ENCODE measurements at places on chromosomes 7 and 10.

DNA sequence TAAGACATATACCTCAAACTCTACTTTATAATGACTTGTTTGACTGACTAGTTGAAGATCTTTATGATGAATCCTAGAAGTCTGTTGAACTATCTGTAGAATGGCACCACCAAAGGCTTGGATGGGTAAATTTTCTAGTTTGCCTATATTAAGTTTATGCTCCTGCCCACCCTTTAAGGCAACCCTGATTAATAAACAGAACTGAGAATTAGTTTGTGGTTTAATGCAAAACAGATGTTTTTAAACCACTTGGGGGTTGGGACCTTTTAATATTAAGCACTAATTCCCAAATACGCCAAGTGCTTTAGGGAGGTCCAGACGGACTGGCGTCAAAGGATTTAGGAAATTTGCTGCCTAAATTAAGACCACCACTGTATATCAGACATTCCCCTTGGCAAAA, 20.5 kb downstream of the SMNDC1 start:
- no peak for DNase-seq

GRCh38 chr10:76126607-76127527, 695.4 kb downstream of the LRMDA start:
- peak; percentile 56 for DNase-seq

DNA sequence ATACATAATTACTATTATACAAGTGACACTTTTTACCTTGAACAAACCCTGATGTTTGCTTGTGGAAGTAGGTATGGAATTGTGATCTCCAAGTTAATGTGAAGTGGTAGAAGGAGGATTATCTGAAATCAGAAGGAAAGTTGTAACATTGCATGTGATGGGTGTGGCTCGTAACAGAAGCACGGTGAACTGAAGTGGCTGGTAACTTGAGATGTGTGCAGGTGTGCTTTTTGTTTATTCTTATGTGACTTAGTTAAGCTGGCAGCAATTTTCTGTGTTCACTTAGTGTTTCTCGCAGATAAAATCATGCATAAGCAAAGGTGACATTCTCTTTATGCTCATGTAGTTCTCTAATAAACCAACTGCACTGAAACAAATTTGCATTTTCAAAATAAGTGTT, 82.3 kb downstream of the ZEB1 start:
- no peak for DNase-seq

GRCh38 chr7:12222889-12223579, 11.9 kb downstream of the TMEM106B start:
- DNase-seq, result no peak

- no peak for DNase-seq
Observed at GRCh38 chr10:132899751-132900065, 42.7 kb downstream of the CFAP46 start.

- DNase-seq, result no peak
Observed at GRCh38 chr10:112345202-112345601, 28.7 kb upstream of the ACSL5 start.

GRCh38 chr10:112230325-112230988, 46.9 kb upstream of the GPAM start:
- no peak for DNase-seq

DNA sequence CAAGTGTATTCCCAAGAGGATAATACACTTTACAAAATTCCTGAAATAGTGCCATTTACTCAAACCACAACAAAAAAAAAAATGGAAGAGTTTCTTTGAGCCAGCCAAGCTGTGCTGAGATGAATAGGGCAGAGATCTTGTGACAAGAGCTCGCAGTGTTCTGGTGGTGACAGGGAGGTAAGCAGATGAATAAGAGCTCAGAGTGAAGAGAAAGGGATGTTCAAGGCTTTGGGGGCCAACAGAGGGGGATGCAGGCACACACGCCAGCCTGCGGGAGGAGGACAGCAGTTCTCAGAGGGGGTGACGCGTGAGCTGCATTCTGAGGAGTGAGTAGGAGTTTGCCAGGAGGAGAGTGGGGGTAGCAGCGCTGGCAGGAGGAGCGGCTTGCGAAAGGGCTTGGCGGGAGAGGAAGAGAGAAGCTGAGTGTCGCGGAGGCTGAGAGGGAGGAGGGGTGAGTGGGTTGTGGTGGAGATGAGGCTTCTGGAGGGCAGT, 194.4 kb upstream of the IMMP2L start:
- DNase-seq, result peak; percentile 58

- no peak for DNase-seq
Observed at GRCh38 chr10:80691441-80691840, 153.7 kb downstream of the SH2D4B start.

GRCh38 chr7:95295397-95295796, 28.9 kb downstream of the PON1 start:
- no peak for DNase-seq

GRCh38 chr7:139673230-139673629, 104.6 kb downstream of the HIPK2 start:
- DNase-seq, result no peak

DNA sequence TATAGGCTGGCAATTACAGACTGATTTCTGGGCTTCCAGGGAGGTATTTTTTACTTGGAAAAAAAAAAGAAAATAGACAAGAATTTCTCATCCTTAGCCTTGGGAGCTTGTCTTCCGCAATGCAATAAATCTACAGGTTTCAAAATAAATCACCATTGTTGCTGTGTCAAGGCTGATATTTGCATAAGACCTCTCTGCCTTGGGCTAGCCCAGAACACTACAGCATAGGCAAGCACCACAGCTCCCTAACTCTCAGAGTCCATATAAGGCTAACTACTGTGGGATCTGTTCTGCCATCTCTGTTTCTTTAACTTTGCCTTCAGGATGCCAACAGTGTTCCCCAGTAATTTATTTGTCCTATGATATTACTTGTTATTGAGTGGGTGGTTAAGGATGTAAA, 64.4 kb downstream of the ZWINT start:
- DNase-seq, result no peak

GRCh38 chr7:30936650-30937245, 25.1 kb downstream of the AQP1 start:
- no peak for DNase-seq

GRCh38 chr7:142337054-142338001, 79.5 kb upstream of the PRSS58 start:
- no peak for DNase-seq

DNA sequence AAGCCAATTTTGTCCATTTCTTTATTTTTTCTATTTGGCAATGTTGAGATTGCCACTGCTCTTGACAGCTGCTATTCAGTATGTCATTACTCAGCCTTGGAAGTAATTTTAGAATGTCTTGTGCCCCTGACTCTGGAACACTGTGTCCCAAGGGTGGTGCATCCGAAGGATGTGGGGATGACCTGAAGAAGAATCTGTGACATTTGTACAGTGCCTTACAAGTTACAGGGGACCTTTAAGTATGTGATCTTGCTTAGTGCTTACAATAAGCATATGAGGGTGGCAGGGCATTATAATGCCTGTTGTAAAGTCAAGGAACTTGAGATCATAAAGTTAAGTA, 239.5 kb downstream of the REEP3 start:
- no peak for DNase-seq

DNA sequence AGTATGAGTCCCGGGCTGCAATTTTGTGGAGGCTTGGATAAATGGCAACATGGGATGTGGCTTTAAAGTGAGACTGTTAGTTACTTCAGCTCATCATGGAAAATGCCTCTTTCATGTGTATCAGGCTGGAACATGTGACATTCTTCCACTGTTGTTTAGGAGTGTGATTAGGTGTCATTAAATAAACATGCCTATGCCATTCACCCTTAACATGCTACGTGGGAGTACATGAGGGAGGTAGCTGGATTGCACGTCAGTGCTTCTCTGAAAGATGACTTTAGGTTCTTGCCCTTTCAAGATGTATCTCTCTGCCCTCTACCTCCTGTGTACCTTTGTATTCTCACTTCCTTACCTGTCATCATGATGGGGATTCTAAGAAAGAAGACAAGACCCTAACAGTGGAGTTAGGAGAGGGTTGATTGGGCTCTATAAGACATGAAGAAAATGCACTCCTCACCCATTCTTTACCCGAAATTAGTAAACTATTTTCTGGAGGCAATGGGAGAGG, 8.9 kb downstream of the AKR1E2 start:
- no peak for DNase-seq

- no peak for DNase-seq
Observed at GRCh38 chr7:6056616-6057015, 25.4 kb downstream of the ANKRD61 start.

GRCh38 chr7:523347-524336, 4.0 kb upstream of the PDGFA start:
- DNase-seq, result no peak

GRCh38 chr10:35433851-35434426, 97.6 kb downstream of the CCNY start:
- peak; percentile 81 for DNase-seq

- DNase-seq, result no peak
Observed at GRCh38 chr7:150372271-150373048, 3.8 kb downstream of the REPIN1 start.

DNA sequence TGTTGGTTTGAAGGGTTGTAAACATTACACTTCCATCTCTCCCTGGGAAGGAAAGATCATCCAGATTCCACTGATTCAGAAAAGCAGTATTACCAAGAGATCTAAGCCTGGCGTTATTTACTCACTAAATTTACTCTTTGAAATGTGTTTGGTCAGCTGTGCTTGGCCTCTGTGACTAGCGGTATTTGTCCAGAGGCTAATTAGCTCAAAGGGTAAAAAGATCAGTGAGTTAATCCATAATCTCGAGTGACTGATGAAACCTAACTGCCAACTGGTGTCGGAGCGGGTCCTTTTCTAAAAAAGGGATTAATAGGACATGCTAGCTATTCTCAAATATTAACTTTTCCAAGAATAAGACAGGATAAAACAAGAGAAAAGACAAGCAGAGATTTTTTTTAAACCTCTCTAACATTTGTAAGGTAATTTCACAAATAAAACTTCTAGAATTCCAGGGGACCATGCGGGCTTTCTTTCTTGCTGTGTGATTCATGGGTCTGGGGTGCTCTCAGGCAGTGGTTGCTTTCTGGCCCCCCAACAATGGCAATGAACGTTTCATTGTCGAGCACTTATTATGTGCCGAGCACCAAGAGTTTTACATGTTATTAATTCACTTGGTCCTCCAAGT, 247.3 kb upstream of the AOAH start:
- DNase-seq, result no peak

- DNase-seq, result no peak
Observed at GRCh38 chr7:45882465-45882810, 5.8 kb upstream of the IGFBP1 start.

GRCh38 chr10:125531465-125531864, 151.5 kb downstream of the TEX36 start:
- DNase-seq, result no peak

DNA sequence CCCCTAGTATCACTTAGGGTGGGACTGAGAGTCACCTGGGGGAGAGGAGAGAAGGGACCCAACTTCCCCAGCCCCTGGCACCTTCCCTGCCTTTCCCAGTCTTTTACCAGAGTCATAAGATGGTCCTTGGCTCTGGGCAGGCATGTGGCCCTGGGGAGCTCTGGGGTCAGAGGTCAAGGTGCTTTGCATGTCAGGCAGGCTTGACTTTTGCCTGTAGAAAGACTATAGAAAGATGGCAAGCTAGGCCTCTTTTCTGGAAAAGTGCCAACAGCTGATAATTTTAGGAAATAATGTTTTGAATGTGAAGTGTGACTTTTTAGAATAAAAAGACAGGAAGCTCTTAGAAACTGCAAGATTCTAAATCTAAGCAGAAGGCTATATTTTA, 67.5 kb downstream of the MKI67 start:
- no peak for DNase-seq

- no peak for DNase-seq
Observed at GRCh38 chr7:3606436-3606835, 305.4 kb downstream of the SDK1 start.

DNA sequence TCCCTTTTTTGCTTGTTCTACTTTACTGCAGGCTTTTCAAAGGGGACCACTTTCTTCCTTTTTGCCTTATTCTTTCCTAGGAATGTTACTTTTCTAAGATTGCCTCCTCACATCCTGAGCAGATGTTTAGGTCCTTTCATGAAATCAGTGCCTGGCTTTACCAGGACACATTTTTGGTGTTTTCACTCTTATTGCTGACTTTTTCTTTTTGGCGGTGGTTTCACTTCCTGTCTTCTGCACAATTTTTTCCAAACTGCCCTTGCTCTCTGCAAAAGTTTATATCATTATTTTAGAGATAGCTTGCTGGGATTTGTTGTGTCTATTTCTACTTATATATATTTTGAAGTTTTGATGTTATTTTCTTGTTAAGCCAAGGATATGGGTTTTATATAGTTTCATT, 332.2 kb upstream of the MTPN start:
- no peak for DNase-seq

- DNase-seq, result no peak
Observed at GRCh38 chr10:27470885-27471284, 33.2 kb upstream of the RAB18 start.

GRCh38 chr7:77465256-77465655, 49.1 kb upstream of the GSAP start:
- DNase-seq, result no peak

- DNase-seq, result no peak
Observed at GRCh38 chr7:77315182-77315591, 101.0 kb downstream of the GSAP start.
